ENCODE measurements at places on chromosomes 7 and 10.

- no peak for DNase-seq
Observed at GRCh38 chr10:125064681-125065492, 95.5 kb downstream of the CTBP2 start.

GRCh38 chr7:41816111-41816510 is 113.2 kb upstream of the INHBA start:
- DNase-seq: no peak

DNA sequence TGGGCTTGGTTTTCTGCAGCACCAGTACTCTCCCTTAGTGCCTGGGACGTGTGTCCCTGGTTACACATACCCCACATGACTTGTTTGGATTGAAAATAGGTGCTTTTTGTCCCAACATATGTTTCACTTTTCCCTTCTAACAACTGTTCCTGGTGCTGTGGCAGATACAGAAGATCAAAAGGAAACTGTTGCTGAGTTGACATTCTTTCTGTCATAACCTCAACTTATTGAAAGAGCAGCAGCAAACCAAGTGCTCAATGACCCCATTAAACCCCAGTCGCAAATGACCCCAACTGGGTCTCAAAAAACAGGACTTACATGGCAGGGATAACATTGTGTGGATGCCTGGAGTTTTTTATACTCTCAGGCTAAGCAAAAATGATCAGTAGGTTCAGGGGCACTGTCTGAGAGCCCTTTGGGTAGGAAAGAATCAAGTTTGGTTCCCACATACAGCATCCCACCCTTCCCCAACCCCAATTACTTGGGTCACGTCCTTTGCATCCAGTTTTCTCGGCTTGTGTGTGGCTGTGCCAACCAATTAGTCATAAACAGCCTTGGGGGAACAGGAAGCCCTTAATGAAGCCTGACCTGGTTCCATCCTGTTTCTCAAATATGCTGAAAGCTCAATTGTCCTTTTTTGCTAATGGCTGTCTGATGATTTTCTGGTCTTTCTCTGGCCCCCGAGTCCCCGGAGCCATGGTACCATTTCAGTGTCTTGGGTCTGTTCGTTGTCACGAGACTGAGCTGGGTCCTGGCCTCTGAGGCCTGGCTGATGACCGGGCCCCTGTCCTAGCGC is 4.9 kb downstream of the HKDC1 start:
- no peak for DNase-seq

- no peak for DNase-seq
Observed at GRCh38 chr10:98154076-98154475, 19.6 kb downstream of the R3HCC1L start.

GRCh38 chr10:130739016-130739756 is 572.3 kb downstream of the TCERG1L start:
- no peak for DNase-seq

- no peak for DNase-seq
Observed at GRCh38 chr10:22320591-22321155, at the start of gene BMI1. TSS of gene BMI1 (plus strand) at chr10:22321099. CDS start at chr10:22326450, 5,351 bp downstream.

DNA sequence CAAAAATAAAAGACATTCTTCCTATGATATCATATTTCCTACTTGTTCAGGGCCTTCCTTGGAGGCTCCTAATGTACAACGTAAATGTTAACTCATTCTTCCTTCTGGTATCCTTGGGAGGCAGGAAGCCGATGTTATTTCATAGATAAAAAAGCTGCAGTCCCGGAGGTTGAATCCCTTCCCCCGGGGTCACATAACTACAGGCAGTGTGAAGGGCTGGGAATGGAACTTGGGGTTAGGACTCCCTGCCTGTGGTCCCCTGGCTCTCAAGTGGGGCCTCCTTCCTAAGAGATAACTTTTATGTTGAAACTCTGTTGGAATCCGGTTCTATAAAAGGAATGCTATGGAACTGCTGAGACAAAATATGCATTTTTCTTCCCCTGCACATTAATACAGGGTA is 14.9 kb upstream of the CCDC3 start:
- DNase-seq: no peak

- DNase-seq: no peak
Observed at GRCh38 chr10:61629576-61629975, 33.2 kb upstream of the CABCOCO1 start.

DNA sequence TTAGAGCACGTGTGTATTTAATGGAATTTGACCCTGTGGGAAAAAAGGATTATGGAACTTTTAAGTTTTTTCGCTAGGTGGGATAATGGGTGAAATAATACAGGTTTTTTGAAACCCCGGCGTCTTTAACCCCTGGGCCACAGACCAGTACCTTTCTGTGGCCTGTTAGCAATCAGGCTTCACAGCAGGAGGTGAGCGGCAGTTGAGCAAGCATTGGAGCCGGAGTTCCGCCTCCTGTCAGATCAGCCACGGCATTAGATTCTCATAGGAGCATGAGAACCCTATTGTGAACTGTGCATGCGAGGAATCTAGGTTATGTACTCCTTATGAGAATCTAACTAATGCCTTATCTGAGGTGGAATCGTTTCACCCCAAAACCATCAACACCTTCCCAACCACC is 28.6 kb downstream of the WAC start:
- DNase-seq: no peak

DNA sequence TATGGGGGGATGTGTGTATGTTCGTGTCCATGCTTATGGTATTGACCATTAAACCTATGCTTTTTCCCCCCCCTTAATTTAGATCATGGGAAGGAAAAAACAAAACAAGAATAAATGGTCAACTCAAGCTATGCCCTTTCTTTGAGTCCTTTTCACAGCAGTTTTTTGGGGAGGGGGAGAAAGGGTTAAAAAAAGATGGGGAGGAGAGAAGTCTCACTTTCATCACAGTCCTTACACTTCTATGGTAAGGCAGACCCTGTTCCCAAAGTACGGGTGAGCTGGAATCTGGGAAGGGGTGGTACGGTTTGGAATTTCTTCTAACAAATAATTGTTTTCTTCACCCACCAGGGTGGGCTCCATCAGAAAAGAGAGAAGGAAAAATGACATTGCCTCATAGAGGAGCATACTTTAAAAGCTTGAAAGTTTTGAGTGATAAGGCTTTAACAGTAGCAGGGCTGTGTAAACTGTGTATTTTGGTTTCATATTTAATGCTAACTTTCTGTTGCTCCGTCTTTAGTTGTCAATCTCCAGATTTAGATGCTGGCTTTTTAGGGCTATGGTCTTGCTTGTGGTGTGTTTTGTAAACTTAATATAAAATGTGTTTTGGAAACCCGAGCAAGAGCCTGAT is 180.1 kb downstream of the TCF7L2 start:
- DNase-seq: no peak

GRCh38 chr7:158646766-158647474 is 57.7 kb downstream of the NCAPG2 start:
- DNase-seq: no peak

DNA sequence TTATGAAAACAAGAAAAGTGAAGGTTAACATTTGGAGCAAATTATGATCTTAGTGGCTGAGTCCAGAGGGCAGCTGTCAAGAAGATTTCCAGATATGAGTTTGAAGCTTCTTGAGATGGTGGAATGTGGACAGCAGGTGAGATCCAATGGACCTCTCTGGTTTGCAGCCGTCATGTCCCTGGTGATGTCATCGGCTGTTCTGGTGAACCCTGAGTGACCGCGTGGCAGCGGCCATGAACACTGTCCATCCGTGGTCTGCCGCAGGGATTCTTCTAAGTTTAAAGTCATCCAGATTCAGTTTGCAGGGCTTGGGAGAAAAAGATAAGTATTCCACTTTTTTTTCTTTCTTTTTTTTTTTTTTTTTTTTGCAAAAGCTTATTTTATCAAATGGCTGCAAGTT is 15.8 kb upstream of the VIPR2 start:
- DNase-seq: no peak

- DNase-seq: no peak
Observed at GRCh38 chr10:6346631-6347030, 143.9 kb downstream of the PFKFB3 start.
